ENCODE measurements at places on chromosomes 1 and 21.

GRCh38 chr1:2431518-2431917 is 19.2 kb upstream of the PEX10 start:
- no peak for DNase-seq

GRCh38 chr1:231393668-231394067 is 28.4 kb downstream of the EGLN1 start:
- no peak for DNase-seq

GRCh38 chr1:180969434-180969833 is 53.2 kb downstream of the STX6 start:
- DNase-seq: no peak

GRCh38 chr1:20344738-20345137 is 54.1 kb downstream of the VWA5B1 start:
- no peak for DNase-seq

GRCh38 chr1:156893048-156893953 is at the start of gene PEAR1:
TSS of gene PEAR1 (plus strand) at chr1:156893718. CDS start at chr1:156903927, 10,209 bp downstream.
- no peak for DNase-seq

- no peak for DNase-seq
Observed at GRCh38 chr1:56002231-56002630, 577.1 kb downstream of the PLPP3 start.

DNA sequence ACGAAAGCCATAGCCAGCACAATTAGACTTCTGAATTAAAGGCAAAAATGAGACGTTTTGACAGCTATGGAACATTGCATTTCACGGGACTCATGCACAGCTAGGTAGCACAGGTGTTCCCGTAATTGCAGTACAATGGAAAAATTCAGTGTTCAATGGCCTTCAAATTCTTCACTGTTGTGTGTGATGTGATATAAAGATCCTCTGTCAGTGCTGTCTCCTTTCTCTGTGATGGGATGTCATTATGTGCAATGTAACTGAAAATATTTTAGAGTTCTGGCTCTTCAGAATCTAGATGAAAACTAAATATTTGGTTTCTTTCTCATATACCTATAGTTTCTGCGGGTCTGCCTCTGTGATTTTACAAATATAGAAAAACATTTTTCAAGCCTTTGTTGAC is 1599.7 kb downstream of the MRPL39 start:
- no peak for DNase-seq

GRCh38 chr1:173445164-173445563 is 32.0 kb upstream of the PRDX6 start:
- no peak for DNase-seq

DNA sequence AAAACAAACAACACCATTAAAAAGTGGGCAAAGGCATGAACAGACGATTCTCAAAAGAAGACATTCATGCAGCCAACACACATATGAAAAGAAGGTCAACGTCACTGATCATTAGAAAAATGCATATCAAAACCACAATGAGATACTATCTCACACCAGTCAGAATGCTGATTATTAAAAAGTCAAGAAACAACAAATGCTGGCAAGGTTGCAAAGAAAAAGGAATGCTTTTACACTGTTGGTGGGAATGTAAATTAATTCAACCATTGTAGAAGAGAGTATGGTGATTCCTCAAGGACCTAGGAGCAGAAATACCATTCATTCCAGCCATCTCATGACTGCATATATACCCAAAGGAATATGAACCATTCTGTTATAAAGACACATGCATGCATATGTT is 419.6 kb downstream of the NEGR1 start:
- no peak for DNase-seq

GRCh38 chr21:37594472-37594951 is 227.9 kb downstream of the DYRK1A start:
- no peak for DNase-seq

DNA sequence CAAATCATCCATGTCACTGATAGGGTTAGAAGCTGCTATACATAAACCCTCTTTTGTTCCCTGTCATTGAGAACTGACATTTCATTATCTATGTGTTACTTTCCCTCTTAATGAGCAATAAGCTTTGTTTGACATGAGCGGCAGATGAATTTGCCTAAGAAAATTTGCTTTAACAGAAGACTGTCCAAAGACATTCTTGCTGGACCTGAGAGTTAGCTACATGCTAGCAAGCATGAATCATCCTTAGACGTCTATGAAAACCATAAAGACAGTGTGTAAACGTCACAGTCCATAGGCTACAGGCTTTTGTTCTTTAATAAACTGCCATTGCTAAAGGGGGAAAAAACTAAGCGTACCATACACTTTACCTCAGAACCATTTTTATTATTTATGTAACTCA is 73.1 kb downstream of the TNFSF4 start:
- DNase-seq: no peak

DNA sequence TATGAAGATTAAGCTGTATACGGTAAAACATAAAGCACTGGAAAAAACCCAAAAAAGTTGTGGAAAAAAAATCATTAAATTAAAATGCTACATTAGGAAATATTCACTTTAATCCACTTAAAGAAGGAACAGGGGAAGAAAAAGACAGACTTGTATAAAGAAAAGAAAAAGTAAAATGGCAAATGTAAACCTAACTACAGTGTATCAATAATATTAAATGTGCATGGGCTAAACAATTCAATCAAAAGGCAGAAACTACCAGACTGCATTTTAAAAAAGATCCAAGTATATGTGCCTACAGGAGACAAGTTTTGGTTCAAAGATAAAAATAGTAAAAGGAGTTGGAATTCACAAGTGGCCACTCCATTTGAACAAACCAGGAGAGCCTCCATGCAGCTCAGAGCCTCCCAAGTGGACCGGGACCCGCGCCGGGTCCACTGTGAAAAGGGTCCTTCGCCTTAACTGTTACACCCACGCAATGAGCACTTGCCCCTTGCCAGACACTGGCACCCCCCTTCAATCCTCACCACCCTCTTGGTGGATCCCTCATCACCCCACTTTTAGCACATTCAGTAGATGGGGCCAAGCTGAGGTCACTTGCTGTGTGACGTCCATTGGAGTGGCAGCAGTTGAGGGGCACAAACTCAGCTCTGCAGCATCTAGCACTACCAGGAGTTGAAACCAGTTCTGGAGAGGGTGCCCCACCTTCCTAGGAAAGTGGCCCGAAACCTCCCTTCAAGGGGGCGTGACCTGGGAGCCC is 898 bp downstream of the C1orf174 start:
- DNase-seq: no peak

DNA sequence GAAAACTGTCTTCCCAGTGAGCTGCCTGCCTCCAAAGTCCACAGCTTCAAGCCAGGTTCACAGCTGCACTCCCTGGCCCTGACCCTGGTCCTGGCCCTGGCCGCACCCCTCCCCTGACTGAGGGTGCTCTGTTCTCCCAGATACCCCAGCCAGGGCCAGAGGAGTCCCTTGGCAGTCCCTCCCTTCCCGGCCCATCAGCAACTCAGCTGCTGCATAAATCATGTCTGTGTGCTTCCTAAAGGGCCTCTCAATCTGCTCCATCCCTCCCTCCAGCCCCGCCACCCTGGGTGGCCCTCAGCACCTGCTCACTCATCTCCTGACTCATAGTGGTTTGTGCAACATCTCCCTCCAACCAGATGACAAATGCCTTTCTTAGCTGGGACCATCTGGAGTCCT is 24.8 kb upstream of the C1orf174 start:
- no peak for DNase-seq

DNA sequence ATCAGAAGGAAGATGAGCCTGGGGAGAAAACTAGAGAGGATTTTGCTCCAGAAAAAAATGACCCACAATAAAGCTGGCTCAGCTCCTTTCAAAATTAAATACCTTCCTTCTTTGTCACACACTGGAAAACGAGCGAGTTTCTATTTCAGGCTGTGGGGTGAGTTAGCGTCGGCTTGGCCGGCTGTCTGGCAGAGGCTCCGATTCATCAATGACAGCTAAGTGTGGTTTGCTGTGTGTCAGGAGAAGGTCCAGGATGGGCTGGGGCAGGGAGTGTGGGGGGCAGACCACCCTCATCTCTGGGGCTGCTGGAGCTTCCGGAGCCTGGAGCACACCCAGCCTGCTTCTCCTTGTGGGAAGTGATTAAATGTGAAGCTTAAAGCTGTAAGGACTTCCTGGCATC is 120.2 kb downstream of the ETS2 start:
- no peak for DNase-seq

GRCh38 chr1:201429736-201430501 is 8.4 kb upstream of the TNNI1 start:
- DNase-seq: no peak

- DNase-seq: no peak
Observed at GRCh38 chr1:119902775-119903442, 6.6 kb upstream of the ADAM30 start.

- no peak for DNase-seq
Observed at GRCh38 chr1:98078596-98078995, 157.8 kb upstream of the DPYD start.
